Tibial nerve (tissue), 4 donors: ENCODE measurements at places on chromosomes 6 and 20.

GRCh38 chr20:1322511-1323245, 6.3 kb downstream of the SDCBP2 start:
- no peak for DNase-seq

- no peak for DNase-seq
Observed at GRCh38 chr6:163984124-163984936, 569.8 kb downstream of the QKI start.

DNA sequence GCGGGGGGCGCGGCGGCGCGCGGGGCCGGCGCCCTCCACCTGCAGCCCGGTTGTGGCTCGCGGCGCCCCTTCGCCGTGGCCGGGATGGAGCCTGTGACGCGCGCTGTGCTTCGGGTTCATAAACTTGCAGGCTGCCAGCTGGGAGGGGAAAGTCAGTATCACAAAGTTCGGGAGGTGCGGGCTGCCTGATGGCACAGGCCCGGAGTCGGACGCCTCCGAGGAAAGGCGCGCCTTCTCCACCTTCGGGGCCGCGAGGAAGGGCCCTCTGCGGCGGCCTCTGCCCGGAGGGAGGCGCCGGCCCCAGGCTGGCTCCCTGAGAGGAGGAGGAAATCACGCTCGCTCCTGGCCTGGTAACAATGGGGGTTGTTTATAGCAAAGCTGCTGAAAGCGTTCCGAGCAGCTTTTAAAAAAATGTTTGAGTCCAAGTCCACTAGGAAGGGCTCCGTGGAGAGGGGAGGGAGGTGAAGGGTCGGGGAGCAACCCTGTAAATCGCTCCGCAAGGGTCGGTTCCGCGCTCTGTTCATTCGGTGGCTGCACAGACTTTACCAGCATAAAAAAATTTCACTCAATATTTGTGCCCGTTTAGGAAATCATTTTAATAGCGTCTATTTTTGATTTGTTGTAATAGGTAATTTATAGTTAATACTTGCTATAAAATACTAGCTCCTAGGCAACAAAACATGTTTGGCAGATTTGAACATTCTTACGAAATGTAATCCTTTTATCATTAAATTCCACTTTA, 1.0 kb downstream of the AFDN start:
- DNase-seq, result peak; percentile 25

DNA sequence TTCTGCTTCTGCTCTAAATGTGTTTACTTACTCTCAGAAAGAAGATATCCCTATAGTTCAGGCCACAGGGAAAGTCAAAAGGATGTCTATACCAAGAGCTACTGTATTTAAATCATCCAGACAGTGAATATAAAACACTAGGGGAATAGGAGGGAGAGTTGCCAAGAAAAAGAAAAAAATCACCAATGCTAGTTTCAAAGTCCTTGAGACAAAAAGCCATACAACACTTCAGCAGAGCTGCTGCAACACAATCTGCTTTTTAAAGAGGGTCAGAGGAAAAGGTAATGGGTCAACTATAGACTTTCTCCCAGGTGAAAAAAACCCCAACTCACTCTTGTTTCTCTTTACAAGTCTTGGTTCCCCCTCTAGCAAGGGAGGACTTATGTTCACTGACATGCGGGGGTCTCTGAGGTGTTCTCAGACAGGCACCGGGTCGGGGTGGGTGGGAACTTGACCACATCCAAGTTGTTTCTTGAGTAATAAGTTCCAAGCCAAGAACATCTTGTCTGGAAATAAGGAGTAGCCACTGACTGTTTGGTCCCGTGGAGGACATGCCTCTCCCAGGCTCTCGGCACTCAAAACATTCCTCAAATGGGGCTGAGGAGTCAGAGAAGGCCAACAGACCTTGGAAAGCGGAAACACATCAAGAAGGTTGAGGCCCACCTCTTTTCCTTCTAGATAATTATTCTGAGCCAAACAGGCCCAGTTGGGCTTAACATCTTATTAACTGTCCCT, 47.7 kb downstream of the GJA10 start:
- no peak for DNase-seq

DNA sequence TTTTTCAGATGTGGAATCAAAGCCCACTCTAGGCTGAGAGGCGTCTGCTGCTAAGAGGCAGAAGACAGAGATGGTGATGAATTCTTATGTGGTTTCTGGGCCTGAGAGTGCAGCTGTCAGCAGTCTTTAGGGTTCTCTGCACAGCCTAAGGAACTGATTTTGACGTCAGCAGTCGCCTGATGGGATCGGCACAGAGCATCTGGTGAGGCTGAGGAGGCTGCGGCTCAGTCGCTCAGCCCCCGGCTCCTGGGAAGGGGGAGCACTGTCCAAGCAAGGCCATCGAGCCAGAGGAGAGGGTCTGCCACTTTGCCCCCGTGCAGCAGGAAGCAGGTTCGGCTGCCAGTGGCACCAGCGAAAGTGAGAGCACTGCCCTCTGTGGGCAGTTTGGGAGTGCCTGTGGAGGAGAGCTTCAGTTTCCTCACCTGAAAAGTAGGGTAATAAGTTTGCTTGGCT, 92.5 kb downstream of the TCP11 start:
- no peak for DNase-seq

DNA sequence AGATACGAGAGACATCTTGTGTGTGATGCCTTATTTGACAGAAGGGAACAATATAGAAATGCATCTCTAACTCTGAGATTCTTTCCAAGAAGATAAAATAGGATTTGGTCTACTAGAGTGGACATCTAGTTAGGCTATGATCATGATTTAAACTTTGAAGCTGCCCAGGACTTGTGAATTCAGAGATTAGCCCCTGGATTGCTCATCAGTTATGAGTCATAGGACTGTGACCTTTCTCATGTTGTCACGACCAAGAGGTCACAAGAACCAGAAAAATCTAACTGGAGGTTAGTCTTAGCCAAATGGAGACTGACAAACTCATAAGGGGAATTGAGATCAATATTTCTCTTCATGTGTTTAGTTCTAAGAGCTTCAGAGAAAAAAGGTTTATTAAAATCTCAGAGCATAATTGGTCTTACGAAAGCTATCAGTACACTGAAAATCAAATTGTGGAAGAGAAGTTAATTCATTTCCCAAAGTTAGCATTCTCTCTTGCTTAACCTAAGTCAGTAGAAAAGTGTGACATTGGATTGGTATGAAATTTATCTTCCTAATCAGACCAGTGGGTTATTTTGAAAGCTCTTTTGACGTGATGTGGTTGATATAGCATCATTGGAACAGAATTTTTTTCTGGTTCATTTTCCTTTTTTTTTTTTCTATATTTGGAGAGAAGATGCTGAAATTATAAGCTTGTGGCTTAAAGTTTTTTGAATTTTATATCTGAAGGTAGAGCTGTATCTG, 245.7 kb downstream of the RNF144B start:
- DNase-seq, result no peak

DNA sequence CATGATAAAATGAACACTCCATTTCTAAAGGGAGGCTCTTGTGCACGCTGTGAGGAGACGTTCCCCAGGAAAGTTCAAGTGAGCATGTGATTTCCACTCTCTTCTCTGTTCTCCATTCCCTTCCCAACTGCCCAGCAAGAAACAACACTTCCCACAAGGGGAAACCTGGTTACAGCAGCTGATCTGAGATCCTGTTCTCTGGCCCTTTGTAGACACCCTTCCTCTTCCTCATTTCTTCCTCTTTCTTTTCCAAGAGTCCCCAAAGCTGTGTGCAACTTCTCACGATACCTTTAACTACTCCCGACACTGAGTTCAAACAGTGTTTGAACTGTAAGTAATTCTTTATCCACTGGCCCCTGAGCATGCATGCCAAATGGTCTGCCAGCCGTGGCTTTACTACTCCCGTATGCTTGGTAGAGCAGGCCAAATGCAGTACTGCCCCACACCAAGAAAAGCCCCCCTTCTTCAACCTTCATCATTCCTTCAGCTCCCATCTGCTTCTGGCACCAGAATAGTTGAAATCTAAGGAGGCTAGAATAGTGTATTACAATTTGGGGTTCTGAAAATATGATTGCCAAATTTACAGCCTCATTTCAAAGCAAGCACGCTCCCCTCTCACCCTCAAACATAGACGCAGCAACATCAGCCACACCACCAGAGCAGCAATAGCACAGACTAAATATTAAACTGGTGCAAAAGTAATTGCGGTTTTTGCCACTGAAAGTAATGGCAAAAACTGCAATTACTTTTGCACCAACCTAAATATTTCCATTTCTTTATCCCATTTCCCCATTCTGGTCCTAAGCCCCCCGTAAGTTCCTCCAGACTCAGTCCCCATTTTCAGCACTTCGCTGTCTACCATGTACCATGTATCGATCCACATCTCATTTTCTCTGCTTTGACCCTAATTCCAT, 4.3 kb downstream of the HLA-DMB start:
- DNase-seq, result no peak

GRCh38 chr6:163525926-163526325, 111.4 kb downstream of the QKI start:
- DNase-seq, result no peak

GRCh38 chr6:150230832-150231524, 88.1 kb downstream of the PPP1R14C start:
- DNase-seq, result no peak

DNA sequence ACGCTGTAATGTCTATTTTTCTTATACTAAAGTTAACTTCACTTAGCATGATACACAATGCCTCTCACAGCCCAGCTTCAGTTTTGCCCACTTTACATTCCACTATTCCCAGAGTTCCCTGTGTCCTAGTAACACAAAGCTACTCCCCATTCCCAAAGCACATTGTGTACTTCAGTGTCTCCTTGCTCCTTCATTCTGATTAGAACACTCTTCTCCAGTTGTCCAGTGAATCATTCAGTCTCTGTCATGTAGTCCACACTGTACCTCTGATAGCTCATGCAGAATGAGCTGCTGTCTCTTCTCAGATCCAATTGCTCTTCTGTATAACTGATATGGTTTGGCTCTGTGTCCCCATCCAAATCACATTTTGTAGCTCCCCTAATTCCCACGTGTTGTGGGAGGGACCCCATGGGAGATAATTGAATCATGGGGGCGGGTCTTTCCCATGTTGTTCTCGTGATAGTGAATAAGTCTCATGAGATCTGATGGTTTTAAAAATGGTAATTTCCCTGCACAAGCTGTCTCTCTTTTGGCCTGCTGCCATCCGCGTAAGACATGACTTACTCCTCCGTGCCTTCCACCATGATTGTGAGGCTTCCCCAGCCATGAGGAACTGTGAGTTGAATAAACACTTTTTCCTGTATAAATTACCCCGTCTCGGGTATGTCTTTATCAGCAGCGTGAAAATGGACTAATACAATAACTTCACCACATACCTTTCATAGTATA, 2.1 kb upstream of the TMX4 start:
- no peak for DNase-seq

GRCh38 chr6:130326496-130326895, 39.3 kb upstream of the TMEM200A start:
- DNase-seq, result no peak

DNA sequence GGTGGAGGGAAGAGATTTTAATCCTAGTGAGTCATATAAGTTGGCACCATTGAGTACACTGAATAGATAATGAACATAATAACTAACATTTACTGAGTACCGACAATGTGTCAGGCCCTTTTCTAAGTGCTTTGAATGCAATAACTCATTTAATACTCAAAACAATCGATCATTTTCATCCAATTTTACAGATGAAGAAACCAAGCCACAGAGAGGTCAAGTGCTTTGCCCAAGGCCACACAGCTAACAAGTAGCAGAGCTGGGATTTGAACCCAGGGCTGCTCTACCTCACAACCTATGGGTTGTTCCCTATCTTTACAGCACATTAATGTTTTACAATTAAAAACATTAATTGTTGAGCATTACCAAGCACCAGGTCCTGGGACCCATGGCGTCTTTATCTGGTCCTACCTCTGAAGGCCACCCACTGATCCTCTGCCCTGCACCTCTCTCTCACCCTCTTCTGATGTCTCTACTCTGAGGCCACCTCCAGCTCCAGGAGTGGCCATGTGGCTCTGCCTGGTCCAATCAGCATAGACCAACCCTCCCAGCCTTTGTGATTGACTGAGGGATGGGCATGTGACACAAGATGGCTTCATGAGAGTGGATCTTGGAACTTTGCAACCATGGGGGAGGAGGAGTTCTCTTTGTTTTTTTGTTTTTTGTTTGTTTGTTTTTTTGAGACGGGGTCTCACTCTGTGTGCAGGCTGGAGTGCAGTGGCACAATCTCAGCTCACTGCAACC, 83.9 kb downstream of the KCNB1 start:
- no peak for DNase-seq

GRCh38 chr20:53303413-53303760, 290.3 kb downstream of the ZNF217 start:
- no peak for DNase-seq

GRCh38 chr6:100517106-100517505, 52.4 kb upstream of the SIM1 start:
- no peak for DNase-seq

- DNase-seq, result no peak
Observed at GRCh38 chr6:37548067-37548674, 48.5 kb upstream of the CCDC167 start.

GRCh38 chr6:2450546-2450945, 205.1 kb upstream of the GMDS start:
- peak; percentile 50 for DNase-seq

- no peak for DNase-seq
Observed at GRCh38 chr20:47079047-47079446, 184.4 kb downstream of the EYA2 start.

DNA sequence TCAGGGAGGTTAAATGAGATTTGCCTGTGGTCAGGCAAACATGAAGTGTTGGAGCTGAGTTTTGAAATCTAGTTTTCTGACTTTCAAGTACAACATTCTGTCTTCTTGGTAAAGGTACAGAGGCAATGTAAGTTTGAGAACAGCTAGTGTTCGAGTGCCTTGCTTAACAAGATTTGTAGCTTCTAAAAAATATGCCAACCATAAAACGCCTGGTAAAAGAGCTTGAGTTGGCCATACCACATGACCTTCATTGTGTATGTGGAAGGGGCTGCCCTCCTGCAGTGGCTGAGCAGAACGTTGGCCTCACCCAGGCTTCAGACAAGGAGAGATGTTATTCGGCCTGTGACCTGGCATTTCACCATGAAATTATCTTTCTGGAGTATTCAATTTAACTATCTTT, 86.5 kb downstream of the MAP7 start:
- no peak for DNase-seq

DNA sequence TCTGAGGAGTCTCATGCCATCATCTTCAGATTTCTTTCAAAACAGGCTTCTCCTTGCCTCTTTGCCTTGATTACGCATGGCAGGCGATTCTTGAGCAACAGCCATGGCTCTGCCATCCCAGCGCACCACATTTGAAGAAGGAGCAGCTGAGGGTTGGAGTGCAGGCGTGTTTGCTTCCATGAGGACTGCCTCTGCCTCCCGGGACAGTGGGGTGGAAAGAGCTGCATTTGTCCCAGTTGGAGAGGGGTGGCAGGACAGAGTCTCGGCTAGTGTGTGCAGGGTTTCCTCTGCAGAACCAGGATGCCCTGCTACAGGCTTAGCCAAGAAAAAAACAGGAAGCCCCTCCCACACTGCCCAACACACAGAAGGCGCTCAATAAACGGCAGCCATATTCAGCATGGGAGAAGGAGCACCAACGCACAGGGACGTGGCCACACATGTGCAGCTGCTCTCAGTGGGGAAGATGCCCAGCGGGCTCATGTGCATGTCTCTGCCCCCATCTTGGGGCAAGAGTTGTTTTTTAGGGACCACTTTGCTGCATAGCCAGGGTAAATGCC, 36.6 kb downstream of the IRF4 start:
- DNase-seq, result no peak

GRCh38 chr6:14792118-14792955, 453.5 kb upstream of the JARID2 start:
- DNase-seq, result no peak

- DNase-seq, result no peak
Observed at GRCh38 chr6:28922004-28922820, 1.6 kb downstream of the TRIM27 start.

GRCh38 chr6:110590821-110591351, 114.5 kb upstream of the SLC22A16 start:
- DNase-seq, result no peak
